ENCODE measurements at places on chromosomes 7 and 10.
A peak's percentile ranks its signal among the peaks of the same experiment; 100 is the strongest.

DNA sequence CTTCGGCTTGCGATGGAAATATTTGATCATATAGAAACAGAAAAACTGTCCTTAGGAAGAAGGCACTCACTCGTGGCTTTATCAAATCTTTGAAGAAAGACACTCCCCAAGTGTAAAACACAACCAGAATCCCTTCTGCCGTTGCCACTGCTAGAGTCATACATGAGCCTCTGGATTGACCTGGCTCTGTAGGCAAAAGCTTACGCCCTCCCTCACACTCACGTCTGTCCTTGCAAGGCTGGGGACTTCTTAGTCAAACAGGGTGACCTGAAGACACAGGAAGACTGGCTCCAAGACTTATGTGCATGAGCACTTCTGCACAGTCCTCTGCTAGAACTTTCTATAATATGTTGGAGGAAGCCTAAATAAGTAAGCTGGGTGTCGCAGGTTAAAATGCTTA is 135.4 kb upstream of the MDFIC start:
- DNase-seq, result no peak

- DNase-seq, result peak; percentile 26
Observed at GRCh38 chr7:29940199-29940598, 49.4 kb downstream of the SCRN1 start.

DNA sequence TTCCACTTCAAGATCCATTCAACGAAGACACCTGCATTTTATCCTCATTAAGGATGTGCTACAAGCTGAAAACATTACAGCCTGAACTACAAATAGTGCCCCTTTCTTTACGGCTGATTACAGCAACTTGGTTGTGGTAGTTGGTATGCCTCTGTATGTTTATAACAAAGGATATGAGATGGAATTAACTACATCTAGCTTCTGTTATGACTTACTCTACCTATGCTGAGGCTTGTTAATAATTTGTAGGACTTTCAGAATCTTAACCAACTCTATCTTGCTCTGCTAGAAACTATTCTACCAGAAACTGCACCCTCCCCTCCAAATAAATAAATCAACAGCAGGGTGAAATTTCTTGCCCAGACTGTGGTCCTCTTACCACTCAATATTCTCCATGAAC is 448.1 kb downstream of the GRM8 start:
- DNase-seq, result no peak

DNA sequence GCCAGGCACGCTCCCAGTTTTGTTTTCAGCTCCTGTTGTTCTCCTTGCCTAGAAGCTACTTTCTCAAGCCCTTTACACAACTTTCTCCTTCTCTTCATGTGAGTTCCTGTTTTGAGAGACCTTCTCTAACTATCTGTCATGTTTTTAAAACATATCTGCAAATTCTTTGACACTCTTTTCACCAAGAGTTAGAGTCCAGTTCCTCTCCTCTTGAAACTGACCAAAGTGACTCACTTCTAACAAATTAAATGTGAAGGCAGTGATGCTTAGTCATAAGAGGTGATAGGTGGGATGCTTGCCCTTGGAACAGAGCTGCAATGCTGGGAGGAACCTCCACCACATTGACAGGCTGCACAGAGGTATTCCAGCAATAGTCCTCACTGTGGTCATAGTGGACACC is 25.3 kb downstream of the ZSCAN25 start:
- DNase-seq, result no peak

DNA sequence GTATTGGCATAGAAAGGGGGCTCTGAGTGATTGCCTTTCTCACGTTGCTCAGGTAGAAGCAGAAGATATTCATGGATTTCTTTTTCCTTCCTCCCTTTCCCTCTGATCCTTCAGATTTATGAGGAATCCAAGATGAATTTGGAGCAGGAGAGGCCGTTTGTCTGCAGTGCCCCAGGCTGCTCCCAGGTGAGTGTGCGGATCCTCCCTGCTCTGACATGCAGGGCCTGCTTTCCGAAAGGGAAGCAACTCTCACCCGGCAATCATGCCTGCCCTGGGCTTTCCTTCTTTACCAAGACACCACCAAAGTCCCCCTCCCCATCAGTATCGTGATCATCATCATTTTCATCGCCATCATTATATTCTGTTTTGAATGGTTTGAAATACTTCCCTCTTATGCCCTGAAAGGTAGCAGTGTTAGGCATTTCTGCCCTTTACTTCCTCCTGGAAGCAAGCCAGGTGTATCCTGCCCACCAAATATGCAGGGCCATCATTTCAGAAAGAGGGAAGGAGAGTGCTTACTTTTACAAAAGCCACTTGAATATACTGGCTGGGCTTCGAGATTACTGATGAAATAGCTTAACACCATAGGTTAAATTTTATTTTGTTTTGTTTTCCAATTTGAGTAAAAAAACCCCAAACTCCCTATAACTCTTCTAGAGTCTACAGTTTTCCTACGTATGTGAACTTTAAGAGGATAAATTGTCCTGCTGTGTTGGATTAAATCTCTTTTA is 75.9 kb downstream of the CREB5 start:
- DNase-seq, result peak; percentile 60

DNA sequence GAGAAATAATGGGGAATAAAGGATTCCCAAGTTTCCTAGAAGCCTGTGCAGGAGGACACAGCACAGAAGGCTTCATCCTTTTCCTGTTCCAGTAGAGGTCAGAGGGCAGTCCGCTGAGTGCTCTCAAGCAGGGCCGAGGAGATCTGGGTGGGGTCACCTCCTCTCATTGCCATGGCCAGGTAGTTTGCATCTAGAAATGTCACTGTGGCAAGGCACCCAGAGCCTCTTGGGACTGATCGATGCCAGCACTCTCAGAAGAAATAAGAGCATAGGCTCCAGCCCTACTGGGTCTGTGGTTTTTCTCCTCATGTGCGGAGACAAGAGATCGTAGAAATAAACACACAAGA is 7.9 kb downstream of the NUB1 start:
- peak; percentile 74 for DNase-seq

DNA sequence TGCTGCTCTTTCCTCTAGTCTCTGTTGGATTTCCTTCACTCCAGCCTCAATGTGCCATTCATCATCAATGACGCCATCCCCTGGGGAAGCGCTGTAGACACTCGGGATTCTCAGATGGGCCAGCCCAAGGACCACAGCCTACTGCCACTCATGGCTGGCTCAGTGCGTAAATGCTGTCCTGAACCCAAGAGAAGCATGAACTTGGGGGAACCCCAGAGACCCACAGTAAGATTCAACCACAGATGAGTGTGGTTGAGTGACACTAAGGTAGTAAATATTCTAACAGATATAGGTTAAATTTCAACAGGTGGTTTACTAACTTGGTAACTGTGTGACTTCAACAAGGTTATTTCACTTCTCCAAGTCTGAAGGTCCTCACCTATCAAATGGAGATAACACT is 304.1 kb downstream of the GRM8 start:
- DNase-seq, result no peak

DNA sequence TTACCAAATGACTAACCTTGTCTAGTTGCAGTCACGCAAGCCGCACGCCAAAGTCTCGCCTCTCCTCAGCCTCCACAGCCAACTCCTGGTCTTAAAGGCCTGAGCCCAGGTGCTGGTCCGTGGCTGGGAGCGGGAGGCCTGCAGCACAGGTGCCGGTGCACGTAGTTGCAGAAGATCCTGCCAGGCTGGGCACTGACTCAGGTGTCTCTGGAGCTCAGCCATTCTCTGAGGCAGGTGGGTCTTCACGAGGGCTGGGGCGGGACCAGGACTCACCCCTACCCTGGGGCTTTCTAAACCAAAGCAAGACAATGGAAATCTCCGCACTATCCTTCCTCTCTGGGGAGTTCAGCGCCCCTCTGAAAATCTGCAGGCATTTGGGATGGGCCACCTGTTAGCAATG is 216.4 kb downstream of the MLLT10 start:
- no peak for DNase-seq

DNA sequence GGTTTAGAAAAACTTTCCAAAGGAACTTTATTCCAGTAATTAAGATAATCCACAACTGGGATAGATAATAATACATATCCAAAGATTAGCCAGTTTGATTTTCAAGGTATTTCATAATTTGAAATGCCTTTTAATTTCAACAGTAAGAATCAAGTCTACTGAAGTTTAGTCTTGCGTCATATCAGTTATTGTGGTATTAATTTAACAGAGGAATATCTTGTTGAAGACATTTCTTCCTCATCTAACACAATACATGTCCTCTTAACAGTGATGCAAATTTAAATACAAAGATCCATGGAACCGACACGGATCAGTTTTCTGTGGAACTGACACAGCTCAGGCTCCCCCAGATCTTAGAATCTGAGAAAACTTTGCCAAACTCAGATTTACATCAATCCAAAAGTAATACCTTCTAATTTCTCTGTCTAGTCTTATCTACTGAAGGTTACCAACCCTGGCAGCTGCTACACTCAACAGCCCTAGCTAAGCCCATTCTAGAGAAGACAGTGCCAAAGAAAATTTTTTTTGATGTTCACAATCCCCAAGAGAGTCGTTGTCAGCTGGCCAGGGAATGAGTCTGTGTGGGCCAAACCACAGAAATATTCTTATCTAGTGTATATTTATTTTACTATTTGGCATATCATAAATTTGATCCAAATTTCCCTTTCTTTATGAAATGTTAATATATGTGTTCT is 365.2 kb upstream of the MEOX2 start:
- DNase-seq, result no peak

- no peak for DNase-seq
Observed at GRCh38 chr7:89477991-89478390, 676.3 kb upstream of the STEAP1 start.

- no peak for DNase-seq
Observed at GRCh38 chr10:77380191-77380590, 257.4 kb downstream of the KCNMA1 start.

DNA sequence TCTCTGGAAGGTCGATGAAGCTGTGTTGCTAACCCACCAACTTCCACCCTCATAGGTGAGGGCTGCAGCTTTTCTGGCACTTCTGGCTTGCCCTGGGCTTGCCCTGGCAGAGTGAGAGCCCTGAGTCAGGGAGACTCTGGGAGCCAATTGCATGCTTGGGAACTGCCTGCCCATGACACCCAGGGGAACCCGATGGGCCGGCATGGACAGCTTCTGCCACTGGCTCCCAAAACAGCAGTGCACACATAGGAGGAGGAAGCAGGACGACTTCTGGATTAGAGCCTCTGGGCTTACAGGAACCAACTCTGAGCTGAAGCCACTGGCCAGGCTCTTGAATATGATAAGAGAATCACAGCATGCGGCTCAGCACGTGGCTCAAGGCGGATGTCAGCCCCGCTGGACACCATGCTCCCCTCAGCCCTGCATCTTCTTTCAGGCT is 135.2 kb upstream of the UNC5B start:
- no peak for DNase-seq

DNA sequence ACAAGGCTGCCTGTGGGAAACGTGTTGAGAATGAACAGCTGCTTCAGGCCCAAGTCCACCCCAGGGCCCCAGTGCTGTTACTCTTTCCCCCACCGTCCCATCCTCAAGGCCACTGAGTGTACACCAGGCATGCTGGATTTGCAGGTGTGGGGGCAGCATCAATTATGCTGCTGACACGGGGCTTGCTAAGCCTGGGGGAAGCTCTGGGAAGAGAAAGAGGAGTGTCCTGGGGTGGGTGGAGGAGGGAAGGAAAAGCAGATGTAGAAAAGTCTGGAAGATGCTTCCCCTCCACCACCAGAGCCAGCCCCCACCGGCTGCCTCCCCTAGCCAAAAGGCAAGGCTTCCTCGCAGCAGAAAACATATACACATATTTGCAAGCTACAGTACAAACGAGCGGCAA is 153.9 kb downstream of the CDH23 start:
- no peak for DNase-seq

DNA sequence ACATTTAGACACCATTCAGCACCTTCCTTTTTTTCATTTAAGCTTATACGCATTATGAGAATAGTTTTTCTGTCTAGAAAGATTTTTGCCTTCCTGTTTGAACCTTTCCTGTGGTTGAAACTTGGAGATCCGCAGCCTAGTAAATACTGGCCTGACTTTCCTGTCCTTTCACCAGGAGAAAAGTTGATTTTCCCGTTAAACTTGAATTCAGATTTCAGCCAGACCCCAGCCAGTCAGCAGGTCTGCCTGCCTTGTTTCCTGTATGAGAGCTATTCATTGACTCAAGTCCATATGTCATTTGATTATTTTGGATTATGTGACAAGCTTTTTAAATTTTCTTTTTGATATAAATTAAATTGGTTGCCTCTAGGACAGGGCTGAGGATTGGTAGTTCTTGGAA is 71.5 kb downstream of the EVX1 start:
- DNase-seq, result peak; percentile 55

DNA sequence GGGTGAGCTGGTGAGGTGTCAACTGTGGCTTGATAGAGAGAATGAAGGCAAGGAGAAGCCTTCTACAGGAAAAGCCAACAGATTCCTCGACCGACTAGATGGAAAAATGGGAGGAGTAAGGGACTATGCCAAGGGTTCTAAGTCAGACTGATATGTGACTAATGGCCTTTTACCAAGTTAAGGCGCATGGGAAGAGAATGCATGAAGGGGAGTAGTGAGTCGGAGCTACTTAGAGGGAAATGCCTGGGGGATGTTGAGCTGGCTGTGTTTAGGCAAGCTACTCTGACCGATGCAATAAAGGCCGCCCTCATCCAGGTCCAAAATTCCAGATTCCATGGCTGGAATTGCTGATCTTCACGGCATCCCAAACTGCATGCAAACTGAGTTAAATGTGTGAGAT is 48.2 kb downstream of the APBB1IP start:
- no peak for DNase-seq

- no peak for DNase-seq
Observed at GRCh38 chr7:20238754-20239324, 21.7 kb upstream of the MACC1 start.

DNA sequence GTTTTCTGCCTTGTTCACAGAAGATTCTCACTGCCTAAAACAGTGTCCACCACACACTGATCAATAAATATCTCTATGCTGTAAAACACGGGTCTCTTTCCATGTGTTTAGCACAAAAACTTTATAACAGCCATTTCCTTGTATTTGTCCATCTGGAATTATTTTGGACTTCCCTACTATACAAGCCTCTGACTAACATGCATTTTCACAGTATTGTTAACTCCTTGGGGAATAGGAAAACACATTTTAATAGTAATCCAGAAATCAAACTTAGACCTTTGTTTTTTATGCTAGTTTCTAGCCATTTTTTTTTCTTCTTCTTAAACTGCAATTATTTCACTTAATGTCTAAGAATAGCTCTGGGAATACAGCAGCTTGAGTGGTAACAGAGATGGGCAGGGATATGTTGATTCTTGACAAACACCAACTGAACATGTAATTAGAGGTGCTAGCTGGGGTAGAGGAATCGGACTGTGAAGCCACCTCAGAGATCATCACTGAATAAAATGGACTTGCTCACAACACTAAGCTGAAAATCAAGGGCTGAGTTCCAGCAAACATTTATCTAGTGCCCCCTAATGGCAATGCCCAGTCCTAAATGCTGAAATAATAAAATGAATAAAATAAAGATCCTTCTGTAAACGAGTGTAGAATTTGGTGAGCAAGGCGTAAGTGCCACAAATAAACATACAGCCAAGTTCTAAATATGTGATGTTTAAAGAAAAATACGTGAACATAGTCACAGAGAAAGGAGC is 593.1 kb downstream of the SORCS1 start:
- DNase-seq, result peak; percentile 31

- DNase-seq, result peak; percentile 82
Observed at GRCh38 chr7:28358423-28358868, 53.9 kb upstream of the CREB5 start.

GRCh38 chr10:72238392-72239175 is 22.5 kb upstream of the ASCC1 start:
- no peak for DNase-seq
